Uterus (tissue), 4 donors: ENCODE measurements at places on chromosomes 12 and 14. TPM values are rescaled to one million over a fixed set of nuclear protein-coding genes. Genes with fewer than 3 reads are reported as not detected.

The ABCD2 gene
- 3.5 TPM for total RNA-seq

DNA sequence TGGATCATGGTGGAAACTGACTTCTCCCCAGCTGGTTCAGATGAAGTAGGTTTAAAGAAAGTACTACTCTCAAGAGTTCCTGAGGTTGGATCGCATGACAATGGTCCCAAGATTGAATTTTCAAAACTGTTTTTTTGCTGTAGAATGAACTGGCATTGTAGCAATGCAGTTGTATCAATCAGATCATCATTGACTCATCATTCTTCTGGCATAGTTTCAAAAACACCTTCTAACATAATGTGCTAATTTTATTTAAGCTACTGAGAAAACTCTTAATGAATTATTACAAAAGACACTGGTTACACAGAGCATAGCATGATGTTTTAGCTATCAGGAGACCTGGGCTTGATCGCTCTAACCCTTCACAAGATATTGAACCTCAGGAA is 384.5 kb upstream of the DCN start:
- no peaks in the 10 kb centered on the region for H3K36me3 ChIP-seq
- no peak for DNase-seq
- peak overlapping the region; percentile 44 for H3K27ac ChIP-seq
- peaks cover 4% of the 10 kb centered on the region for H3K4me1 ChIP-seq

DNA sequence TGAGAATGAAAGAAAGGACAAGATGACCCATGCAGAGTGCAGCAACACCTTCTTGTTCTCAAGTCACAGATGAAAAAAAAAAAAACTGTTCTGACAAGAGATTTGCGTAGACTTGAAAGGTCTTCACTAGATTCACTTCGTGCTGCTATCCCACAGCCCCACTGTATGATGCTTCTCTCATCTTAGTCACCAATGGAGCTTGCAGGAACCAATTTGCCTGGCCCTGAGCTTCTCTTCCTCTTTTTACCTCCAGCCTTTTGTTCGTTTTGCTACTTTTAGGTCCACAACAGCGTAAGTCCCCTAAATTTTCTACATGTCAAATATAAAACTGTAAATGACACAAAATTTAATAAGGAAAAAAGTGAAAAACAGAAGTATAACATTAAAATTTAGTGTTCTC is 107.9 kb upstream of the NAP1L1 start:
- no peaks in the 10 kb centered on the region for H3K36me3 ChIP-seq
- H3K27me3 ChIP-seq = no peaks in the 10 kb centered on the region
- H3K4me1 ChIP-seq = no peaks in the 10 kb centered on the region
- no peak overlapping the region for H3K4me3 ChIP-seq

DNA sequence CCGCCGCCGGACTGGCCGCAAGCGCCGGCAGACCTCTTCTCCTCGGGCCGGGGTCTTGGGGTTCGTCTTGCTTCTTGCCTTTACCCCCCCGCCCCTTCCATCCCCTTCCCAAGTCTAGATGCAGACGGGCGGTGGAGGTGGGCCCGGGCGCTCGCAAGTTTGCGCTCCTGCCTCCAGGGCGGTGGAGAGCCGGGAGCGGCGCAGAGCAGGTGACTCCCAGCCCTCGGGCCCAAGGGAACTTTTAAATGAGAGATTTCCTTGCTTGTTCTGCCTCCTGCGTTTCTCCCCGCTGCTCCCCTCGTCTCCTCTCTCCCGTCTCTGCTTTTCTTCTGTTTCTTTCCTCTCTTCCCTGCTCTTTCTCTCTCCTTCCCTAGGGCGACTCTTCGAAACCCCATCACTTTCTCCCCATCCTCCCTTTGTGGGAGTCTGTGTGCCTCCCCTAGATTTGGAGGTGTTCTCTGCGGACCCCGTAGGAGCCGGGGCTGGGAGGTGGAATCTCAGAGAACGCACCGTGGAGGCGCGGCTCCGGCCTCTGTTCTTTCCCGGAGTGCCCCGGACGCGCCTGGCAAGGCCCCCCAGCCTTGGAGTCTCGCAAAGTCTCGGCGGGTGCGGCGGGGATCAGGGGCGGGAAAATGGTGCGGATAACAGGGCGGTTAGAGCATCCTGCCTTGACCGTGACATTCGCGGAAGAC is 114.7 kb upstream of the MYL2 start:
- no peak overlapping the region for H3K4me3 ChIP-seq
- DNase-seq = no peak
- no peaks in the 10 kb centered on the region for H3K36me3 ChIP-seq
- peaks cover 38% of the 10 kb centered on the region for H3K27me3 ChIP-seq
- no peaks in the 10 kb centered on the region for H3K4me1 ChIP-seq

DNA sequence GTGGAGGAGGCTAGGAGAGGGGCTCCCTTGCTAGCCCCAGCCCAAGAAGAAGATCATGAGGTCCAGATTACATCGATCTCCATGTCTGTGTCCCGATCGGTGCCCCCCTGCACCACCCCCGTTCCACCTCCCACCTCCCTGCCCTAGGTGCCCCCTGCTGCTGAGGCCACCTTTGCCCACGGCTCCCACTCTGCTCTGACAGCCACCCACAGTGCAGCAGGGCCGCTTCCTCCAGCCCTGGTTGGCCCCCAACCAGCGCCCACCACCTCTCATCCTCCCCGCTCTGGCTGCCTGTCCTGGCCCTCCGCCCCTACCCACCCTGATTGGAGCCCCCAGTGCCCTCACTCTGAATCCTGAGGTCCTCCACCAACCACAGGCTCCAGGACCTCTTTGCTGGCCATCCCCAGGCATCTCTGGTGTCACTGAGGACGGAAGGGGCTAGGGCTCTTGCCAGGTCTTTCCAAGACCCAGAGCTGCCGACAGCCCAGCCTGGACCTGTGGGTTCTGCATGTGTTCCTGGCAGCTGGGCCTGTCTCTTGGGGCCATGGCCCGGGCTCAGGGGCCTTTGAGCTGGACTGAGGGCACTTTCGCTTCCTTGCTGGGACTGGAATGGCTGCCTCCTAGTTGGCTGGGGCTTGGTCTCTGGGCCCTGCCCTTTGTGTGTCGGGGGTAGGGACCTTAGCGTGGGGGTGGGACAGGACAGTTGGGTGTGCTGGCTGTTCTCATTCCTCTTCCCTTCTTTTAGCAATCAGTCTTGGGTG is 7.2 kb upstream of the PLXNC1 start:
- no peaks in the 10 kb centered on the region for H3K27me3 ChIP-seq
- H3K4me1 ChIP-seq = no peaks in the 10 kb centered on the region
- DNase-seq = no peak

DNA sequence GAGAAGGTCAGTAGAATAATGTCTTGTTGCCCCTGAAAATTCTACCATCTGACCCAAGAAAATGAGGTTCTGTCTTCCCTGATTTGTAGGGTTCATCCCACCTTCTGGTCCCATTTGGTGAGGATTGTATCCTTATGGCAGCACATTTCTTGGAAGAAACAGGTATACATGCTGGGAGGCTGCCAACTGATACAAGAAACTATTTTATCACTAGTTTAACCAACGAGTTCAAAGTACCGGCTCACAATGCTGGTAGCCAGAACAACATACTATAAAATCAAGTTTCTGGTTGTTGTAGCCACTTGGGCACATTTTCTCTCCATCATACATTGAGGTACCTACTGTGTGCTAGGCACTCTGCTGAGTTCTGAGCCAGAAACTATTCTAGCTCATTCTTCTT is 7.1 kb upstream of the KCNH3 start:
- H3K27me3 ChIP-seq = no peaks in the 10 kb centered on the region
- no peak overlapping the region for H3K4me3 ChIP-seq
- H3K27ac ChIP-seq = no peak overlapping the region
- no peaks in the 10 kb centered on the region for H3K36me3 ChIP-seq
- no peaks in the 10 kb centered on the region for H3K4me1 ChIP-seq
- no peak for DNase-seq

GRCh38 chr14:71399057-71399487 is 491.8 kb downstream of the PCNX1 start:
- no peak for DNase-seq
- no peaks in the 10 kb centered on the region for H3K27me3 ChIP-seq
- H3K36me3 ChIP-seq = no peaks in the 10 kb centered on the region
- H3K27ac ChIP-seq = no peak overlapping the region
- no peaks in the 10 kb centered on the region for H3K4me1 ChIP-seq
- no peak overlapping the region for H3K4me3 ChIP-seq

- no peak for DNase-seq
- no peaks in the 10 kb centered on the region for H3K4me1 ChIP-seq
- H3K4me3 ChIP-seq = no peak overlapping the region
- H3K36me3 ChIP-seq = no peaks in the 10 kb centered on the region
- no peaks in the 10 kb centered on the region for H3K27me3 ChIP-seq
These were observed 66.3 kb downstream of the B4GALNT3 start for GRCh38 chr12:526089-526488.

- H3K4me3 ChIP-seq = peak overlapping the region; percentile 54
- H3K27me3 ChIP-seq = no peaks in the 10 kb centered on the region
These were observed 2.2 kb downstream of the DPF3 start for GRCh38 chr14:72891666-72892102.

The LRRC10 gene
- not detected for total RNA-seq

The TPPP2 gene
- not detected for total RNA-seq

The DCTN2 gene
- 117 TPM for total RNA-seq

DNA sequence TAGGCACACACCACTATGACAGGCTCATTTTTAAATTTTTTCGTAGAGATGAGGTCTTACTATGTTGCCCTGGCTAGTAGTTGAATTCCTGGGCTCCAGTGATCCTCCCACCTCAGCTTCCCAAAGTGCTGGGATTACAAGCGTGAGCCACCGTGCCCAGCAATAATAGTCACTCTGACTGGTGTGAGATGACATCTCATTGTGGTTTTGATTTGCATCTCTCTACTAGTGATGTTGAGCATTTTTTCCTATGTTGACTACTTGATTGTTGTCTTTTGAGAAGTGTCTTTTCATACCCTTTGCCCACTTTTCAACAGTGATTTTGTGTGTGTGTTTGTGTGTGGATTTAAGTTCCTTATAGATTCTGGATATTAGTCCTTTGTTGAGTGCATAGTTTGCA is 26.3 kb downstream of the ATP2A2 start:
- no peaks in the 10 kb centered on the region for H3K36me3 ChIP-seq
- no peaks in the 10 kb centered on the region for H3K27me3 ChIP-seq
- no peaks in the 10 kb centered on the region for H3K4me1 ChIP-seq
- no peak overlapping the region for H3K4me3 ChIP-seq
- no peak for DNase-seq

DNA sequence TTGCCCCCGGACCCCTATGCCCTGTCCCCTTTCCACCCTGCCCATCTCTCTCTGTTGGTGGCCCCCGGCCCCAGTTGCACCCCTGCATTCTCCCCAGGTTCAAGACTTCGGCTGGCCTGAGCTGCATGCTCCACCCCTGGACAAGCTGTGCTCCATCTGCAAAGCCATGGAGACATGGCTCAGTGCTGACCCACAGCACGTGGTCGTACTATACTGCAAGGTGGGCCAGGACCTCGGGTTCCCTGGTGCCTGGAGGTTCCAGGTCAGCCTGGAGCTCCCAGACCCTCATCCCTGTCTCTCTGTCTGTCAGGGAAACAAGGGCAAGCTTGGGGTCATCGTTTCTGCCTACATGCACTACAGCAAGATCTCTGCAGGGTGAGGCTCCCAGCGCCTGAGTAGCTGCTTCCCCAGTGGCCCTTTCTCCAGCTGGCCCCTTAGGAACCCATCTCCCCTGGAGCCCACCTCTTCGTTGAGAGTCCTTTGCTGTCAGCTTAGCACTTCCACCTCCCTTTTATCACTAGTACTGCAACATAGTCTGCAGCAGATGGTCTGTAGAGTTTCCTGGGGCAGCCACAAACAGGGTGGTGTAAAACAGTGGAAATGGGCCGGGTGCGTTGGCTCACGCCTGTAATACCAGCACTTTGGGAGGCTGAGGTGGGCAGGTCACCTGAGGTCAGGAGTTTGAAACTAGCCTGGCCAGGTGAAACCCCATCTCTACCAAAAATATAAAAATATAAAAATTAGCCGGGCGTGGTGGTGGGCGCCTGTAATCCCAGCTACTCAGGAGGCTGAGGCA is 5.8 kb downstream of the TNS2 start:
- H3K36me3 ChIP-seq = no peaks in the 10 kb centered on the region
- no peak overlapping the region for H3K4me3 ChIP-seq
- no peaks in the 10 kb centered on the region for H3K27me3 ChIP-seq
- no peak for DNase-seq
- peak overlapping the region; percentile 99 for H3K27ac ChIP-seq
- H3K4me1 ChIP-seq = no peaks in the 10 kb centered on the region

The AHNAK2 gene
- 45.6 TPM for total RNA-seq

The IFI27L2 gene
- total RNA-seq = 14.3 TPM

DNA sequence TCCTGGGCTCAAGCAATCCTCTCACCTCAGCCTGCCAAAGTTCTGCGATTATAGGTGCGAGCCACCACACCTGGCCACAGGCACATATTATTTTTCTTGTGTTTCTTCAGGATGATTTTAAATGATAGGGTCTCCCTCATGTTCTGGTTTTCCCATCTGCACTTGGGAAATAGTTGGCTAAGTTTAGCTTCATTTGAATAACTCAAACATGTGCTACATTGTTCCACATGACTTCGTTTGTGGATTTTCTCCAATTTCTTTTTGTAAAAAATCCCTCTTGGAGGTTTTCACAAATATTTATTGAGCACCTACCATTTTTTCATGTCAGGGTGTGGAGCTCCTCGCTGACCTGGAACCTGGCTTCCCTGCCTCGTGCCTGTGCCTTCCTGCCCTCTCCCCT is 55.2 kb upstream of the GNPNAT1 start:
- H3K27me3 ChIP-seq = no peaks in the 10 kb centered on the region
- no peak for DNase-seq
- H3K4me3 ChIP-seq = no peak overlapping the region
- no peaks in the 10 kb centered on the region for H3K36me3 ChIP-seq

The ASPG gene
- 16.2 TPM for total RNA-seq

The LTBR gene
- total RNA-seq = 94.0 TPM

- no peaks in the 10 kb centered on the region for H3K27me3 ChIP-seq
- H3K36me3 ChIP-seq = no peaks in the 10 kb centered on the region
- DNase-seq = no peak
- H3K4me1 ChIP-seq = no peaks in the 10 kb centered on the region
- no peak overlapping the region for H3K27ac ChIP-seq
- no peak overlapping the region for H3K4me3 ChIP-seq
These were observed 95.4 kb downstream of the NKX2-1 start for GRCh38 chr14:36424478-36425102.

The MIPOL1 gene
- 43.5 TPM for total RNA-seq

DNA sequence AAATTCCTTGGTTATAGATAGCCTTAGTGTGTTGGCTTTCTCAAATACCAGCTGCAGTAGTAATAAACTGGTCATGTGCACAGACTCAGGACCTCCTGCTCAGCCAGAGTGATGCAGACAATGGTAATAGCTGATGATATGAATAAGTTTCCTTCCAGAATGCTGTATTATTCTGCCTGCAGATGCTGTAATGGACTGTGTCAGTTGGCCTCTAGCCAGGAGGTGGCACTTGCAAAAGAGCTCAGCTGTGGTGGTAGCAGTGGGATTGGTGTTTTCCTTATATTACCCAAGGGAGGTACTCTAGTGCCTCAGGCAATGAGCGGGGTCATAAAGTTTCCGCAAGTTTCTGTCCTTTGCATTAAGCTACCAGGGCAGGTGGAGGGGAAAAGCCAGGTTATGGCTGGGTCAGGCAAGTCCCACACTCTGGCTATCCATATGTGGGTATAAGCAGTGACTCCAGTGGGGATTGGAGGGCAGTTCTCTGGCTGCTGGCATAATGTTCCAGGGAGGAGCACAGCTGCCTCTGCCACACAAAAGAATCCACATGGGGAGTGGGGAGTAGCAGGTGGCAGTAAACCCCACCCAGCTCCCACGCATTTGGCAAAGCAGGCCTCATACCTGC is 14.0 kb upstream of the MUCL1 start:
- no peaks in the 10 kb centered on the region for H3K27me3 ChIP-seq
- no peak overlapping the region for H3K4me3 ChIP-seq
- no peaks in the 10 kb centered on the region for H3K36me3 ChIP-seq

- no peaks in the 10 kb centered on the region for H3K36me3 ChIP-seq
- no peaks in the 10 kb centered on the region for H3K4me1 ChIP-seq
- H3K27ac ChIP-seq = no peak overlapping the region
- H3K27me3 ChIP-seq = no peaks in the 10 kb centered on the region
These were observed 658.5 kb downstream of the DIO2 start for GRCh38 chr14:79552778-79553177.

The MFAP5 gene
- 36.8 TPM for total RNA-seq
